ENCODE measurements at places on chromosomes 3 and 15.

GRCh38 chr3:72439321-72440183, 408.7 kb downstream of the SHQ1 start:
- DNase-seq, result no peak

- DNase-seq, result no peak
These were observed 66.6 kb downstream of the GAP43 start for GRCh38 chr3:115689928-115690327.

GRCh38 chr3:67531181-67532101, 123.0 kb downstream of the SUCLG2 start:
- no peak for DNase-seq

- no peak for DNase-seq
These were observed 14.6 kb upstream of the FANCD2 start for GRCh38 chr3:10011631-10012030.

- DNase-seq, result no peak
These were observed 458.3 kb downstream of the MFSD1 start for GRCh38 chr3:159260049-159260662.

DNA sequence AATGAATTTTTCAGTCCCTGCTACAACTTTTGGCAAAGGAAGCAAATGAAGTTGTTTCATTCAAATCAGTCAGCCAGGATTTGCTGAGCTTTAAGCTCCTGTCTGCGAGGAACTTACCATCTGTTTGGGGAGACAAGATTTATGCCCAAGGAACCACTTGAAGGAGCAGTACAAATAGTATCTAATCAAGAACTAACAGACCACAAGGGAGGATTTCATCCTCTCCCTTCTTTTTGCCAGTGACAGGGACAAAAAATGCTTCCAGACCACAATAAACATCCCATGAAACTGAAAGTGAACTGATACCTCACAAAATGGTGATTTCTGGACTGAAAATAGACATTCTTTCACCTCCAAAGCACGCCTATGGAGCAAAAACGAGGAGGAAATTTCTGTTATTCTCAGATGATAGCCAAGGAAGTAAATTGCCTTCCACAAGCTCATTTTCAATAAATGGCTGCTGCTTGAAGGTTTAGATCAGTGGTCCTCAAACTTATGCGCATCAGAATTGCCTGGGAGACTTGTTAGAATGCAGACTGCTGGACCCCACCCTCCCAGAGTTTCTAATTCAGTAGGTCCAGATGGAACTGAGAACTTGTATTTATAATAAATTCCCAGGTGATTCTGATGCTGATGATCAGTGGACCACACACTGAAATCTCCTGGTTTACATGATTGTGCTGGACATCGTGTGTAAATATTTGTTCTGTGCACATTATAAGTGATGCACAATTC, 202.4 kb upstream of the GADL1 start:
- DNase-seq, result no peak

GRCh38 chr15:41340189-41340695, 7.6 kb downstream of the NUSAP1 start:
- DNase-seq, result no peak

DNA sequence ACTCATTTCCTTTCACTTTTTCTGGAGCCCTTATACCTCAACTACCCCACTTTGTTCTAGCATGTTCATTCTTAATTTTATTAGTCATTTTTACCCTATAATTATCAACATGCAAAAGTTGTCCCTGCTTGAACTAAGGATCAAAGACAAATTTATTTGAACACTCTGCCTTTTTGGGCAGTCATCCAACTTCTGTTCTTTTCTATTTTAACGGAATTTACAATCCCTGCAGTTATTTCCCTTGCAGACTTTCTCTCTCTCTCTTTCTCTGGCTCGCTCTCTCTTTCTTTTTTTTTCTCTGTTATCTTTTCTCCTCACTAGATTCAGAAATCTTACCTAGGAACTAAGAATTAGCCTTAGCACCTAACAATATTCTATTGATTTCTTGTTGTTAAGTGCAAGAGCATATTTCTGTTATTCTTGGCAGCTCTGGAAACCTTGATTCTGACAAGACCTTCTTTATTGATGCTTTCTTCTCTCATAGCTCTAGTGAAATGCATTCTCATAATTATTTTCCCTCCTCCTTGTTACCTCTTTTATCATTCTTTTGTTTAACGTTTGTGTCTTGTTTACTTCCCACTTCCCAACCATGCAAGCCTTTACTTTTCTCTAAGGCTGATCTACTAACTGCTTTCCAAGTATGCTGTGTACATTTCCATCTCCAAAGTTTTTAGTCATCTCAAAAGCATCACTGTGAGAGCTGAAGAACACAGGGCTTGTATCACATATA, 951.6 kb downstream of the DIPK2A start:
- no peak for DNase-seq

DNA sequence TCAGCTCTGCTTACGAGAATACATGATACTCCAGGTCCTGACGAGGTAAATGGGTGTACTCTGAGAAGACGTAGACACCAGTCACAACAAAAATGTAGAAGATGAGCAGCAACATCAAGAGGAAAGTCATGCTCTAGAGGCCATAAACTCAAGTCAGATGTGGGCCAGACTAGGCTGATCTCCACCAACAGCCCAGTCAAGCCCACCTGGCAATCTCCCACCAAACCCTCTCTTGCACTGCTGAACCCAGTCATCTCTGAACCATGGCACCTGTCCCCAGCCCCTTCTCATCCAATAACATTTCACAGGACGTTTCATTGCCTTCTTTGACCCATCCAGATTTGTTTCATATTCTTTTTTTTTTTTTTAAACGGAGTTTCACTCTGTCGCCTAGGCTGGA, 10.8 kb upstream of the PDIA3 start:
- no peak for DNase-seq

DNA sequence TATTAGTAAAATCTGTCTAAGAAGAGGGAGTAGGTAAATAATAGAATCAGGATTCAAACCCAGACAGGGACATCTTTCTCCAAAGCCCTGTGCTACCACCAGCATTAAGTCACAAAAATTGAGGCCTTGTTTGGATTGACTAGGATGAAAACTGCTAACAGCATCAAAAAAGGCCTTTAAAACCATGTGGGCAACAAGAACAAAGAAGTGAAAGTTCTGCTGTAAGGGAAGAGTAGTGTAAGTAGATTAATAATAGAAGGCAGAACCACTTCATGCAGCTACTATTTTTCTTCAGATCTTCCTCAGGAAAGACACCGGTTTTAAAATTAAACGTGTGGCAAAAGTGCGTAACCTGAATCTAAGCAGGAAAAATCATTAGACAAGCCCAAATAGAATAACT, 15.3 kb upstream of the KBTBD12 start:
- no peak for DNase-seq

- peak; percentile 98 for DNase-seq
These were observed 21.0 kb downstream of the C2CD4A start for GRCh38 chr15:62087671-62088352.

- no peak for DNase-seq
These were observed 89.0 kb downstream of the MRPL46 start for GRCh38 chr15:88378188-88378637.

DNA sequence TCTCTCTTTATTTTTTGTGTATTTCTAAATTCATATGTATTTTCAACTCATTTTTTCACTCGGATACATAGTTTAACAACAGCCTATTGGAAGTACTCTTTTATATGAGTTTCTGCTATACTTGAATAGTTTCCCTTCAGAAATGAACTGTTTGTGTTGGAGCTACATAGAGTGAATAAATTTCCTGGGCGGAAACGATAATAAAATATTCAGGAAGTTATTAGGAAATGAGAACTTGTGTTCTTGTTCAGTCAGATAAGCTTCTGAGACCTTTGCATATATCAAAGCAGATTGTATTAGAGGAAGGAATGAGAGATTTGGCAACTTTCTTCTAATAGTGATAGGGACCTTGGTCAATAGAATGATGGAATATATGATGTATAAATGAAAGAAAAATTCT, 27.3 kb downstream of the NEO1 start:
- no peak for DNase-seq

DNA sequence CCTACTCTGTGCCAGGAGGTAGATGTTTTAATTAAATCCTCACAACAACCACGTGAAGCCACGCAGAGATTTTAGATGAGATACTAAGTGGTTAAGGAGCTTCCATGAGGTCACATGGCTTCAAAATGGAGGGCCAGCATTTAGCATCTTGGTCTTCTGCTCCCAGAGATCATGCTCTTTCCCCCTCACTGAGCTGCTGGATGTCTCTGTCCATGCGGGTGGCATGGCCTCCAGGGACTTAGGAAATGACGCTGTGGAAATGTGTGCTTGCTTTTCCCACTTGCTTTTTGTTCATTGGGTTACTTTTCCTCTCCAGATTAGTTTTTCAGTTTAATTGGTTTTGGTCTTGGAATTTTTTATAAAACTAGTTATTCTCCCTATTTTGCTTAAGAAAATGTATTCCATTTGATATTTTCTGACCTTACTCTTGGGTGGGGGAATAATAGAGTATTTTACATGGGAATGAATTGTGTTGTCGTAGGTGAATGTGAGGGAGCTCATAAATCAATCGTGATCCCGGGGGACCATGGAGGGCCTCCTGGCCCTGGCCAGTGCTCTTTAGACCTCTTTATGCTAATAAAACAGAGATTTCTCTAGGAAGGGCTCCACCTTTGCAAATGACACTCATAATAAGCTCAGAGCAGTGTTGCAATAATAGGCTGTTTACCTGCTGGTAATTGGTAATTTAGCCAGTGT, 376.0 kb upstream of the ONECUT1 start:
- no peak for DNase-seq

GRCh38 chr15:57634290-57634689, 42.6 kb downstream of the MYZAP start:
- no peak for DNase-seq

DNA sequence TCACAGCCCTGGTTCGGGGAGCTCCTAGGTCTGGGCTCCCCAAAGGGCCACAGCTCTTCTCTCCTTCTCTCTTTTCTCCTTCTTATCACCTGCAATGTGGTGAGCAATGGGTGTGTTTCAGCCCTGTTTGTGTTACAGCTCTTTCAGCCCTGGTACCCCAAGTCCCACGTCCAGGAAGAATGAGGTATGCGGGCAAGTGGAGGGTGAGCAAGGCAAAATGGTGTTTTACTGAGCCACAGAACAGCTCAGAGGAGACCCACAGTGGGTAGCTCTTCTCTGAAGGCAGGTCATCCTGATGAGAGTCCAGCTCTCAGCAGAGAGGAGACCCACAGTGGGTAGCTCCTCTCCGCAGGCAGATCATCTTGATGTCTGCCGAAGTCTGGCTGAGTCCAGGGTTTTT, 86.8 kb downstream of the BFSP2 start:
- no peak for DNase-seq

DNA sequence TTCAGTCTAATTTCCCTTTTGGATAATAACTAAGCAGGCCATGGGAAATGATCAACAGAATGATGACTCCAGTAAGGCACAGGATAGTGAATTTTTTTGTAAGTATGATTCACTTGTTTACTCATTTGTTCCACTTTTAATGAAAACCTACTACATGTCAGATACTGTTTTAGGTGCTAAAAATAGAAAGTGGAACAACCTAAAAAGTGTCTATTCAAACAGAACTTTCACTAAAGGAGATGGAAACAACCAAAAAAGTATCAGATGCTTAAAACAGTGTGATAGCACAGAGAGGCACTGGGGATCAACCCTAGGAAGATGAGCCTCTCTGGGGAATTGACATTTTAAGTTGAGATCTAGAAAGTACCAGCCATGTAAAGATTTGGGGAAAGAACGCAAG, 11.1 kb downstream of the RYK start:
- DNase-seq, result no peak

GRCh38 chr3:134804508-134805480, 9.7 kb downstream of the EPHB1 start:
- no peak for DNase-seq

DNA sequence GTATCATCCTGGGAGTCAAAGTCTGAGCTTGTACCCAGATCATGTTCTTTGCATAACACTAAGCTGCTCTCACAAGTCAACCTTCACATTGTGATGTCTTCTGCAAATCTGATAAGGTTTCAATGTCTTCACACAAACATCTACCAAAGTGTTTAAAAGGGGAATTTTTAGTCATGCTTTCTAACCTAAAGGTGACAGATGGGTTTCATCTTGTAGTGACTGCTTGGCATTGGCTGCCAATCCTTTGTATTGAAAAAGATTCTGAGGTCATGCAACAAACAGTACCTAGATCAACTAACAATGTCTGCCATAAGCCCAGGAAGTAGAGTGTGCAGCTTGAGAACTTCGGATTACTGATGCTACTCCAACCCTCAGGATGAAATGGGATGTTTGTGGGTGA, 43.6 kb upstream of the DIPK2A start:
- no peak for DNase-seq

DNA sequence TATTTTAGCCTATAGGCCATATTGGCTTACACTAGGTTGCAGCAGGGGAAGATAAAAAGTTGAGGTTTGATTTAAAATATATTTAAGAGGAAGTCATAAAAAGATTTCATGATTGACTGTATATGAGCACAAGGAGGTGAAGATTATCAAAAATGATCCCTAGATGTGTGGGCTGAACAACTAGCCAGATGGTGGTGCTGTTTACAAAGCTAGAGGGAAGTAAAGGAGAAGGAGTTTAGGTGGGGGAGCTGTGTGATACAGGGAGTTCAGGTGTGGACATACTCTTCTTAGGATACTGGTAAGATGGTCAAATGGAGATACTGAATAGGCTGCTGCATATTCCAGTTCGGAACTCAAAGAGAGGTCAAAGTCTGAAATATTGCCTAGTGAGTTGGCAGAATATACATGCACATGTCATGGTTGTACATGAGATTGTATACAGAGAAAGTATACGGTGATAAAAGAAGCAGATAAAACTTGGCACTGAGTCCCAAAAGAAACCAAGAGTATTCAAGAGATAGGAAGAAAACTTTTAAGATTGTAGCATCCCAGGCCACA, 727.8 kb downstream of the NLGN1 start:
- DNase-seq, result peak; percentile 43

- no peak for DNase-seq
These were observed 47.1 kb downstream of the STT3B start for GRCh38 chr3:31579828-31580227.

GRCh38 chr3:60313951-60314461, 937.2 kb downstream of the FHIT start:
- DNase-seq, result no peak

DNA sequence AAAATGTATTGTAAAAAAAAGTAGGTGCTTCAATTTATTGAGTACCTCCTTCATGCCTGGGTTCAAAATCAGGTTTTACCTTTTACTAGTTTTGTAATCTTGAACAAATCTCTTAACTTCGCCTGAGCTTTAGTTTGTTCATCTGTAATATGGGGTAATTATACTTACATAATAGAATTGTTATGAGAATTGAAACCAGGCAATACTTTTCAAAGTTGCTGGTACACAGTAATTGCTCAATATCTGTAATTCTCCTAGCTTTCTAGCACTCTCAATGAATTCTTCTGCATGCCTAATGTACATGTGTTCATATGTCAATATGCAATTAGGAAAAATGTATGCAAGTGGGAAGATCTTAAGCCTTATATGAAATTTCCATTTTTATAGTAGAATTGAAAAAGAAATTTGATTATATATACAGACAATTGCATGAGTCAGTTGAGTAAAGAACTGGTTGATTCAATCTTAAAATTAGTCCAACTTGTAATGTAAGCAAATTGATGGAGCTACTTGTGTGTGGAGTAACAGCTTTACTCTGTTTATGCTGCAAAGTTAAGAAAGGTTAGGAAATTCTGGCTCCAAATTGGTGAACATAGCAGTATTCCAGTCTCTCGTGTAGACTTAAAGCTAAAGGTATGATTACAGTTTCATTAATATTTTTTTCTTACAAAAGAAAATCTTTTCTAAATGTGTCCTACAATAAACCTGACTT, 4.1 kb downstream of the TNFSF10 start:
- no peak for DNase-seq

- no peak for DNase-seq
These were observed 48.6 kb downstream of the CMSS1 start for GRCh38 chr3:99866261-99866761.
